Choroid plexus epithelial cell (primary cell): ENCODE measurements at places on chromosomes 4 and X.
A peak's percentile ranks its signal among the peaks of the same experiment; 100 is the strongest.

- DNase-seq = no peak
These were observed 38.6 kb upstream of the AMELX start for GRCh38 chrX:11254417-11255109.

- no peak for DNase-seq
These were observed 396.6 kb downstream of the ADGRL3 start for GRCh38 chr4:61596606-61597340.

GRCh38 chr4:31647786-31648185, 927.6 kb downstream of the PCDH7 start:
- no peak for DNase-seq

DNA sequence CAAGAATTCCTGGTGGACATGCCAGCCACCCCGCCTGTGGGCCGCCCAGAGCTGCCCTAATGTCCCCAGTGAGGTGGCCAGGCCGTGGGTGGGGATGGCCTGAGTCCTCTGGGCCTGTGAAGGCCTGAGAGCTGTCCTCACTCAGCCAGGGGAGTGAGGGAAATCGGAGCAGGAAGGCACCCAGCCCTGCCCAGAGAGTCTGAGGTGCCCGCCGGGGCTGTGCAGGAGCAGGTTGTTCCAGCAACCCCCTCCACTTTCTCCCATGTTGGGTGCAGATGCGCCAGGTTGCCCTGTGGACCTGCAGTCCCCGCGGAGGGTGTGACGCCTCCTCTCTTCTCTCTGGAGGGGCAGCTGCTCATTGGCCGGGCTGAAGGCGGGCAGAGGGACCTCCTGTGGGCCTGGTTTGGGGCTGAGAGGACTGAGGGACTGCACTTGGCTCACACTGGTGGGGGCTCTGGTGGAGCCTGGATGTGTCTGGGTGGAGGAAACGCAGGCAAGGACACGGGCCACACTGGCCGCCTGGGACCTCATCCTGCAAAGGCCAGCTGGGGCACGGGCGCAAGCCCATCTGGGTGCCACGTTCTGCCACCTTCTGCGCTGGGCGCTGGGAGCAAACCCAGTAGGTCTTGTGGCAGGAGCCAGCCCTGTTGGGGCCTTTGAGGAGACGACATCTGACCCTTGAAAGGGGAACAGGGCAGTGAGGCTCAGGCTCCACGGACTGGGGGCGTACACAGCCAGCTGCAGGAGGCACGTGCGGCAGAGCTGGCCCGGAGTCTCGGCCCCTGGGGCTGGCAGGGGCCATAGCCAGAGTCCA, 14.0 kb downstream of the DOK7 start:
- DNase-seq = no peak

DNA sequence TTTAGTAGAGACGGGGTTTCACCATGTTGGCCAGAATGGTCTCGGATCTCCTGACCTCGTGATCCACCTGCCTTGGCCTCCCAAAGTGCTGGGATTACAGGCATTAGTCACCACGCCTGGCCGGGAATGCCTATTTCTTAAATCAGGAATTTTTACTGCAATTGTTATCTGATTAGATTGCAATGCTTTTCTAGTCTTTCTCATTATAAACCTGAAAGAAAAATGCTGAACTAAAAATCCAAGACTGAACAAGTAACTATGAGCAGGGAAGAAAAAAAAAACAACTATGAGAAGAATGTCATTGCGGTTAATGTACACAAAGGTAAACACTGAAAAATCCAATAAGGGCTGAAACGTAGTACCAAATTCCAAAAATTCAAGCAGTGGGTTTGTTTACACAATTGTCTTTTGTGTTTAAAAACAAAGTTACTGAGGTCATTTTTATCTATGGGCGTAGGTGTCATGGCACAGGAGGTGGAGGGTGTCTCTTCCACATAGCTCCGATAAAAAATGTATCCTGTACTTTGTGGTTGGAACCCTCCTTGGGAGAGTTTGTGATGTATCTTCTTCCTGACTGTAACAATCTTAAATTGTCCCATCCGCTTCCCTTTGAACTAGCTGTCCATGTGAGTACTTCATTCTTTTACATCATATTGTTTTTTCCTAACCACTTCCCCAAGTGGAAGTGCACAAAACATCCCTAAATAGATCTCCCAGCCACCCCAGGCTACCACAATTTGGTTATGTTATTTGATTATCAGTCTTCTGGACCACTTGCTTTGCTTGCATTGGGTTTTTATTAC, 11.1 kb upstream of the TMEM156 start:
- peak; percentile 75 for DNase-seq

- DNase-seq = peak; percentile 38
These were observed 377.0 kb downstream of the PDGFC start for GRCh38 chr4:156594624-156595023.

DNA sequence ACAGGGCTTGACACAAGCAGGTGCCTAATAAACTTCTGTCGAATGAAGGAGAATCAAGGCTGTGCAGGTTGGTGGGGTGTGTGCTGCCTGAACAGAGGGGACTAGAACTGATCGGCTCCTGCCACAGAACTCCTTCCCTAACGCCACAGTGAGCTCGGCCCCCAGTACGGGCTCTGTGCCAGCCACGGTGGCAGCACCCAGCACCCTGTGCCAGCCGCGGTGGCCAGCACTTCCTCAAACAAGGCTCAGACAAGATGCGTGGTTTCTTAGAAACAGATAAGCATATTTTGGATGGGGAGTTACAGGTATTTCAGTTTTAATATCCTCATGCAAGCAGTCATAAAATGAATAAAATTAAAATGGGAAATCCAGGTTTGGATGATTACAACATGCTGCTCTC, 26.0 kb upstream of the C4orf50 start:
- DNase-seq = no peak
